ENCODE measurements at places on chromosomes 3 and 15. TPM values are rescaled to one million over a fixed set of nuclear protein-coding genes. Genes with fewer than 3 reads are reported as not detected.

DNA sequence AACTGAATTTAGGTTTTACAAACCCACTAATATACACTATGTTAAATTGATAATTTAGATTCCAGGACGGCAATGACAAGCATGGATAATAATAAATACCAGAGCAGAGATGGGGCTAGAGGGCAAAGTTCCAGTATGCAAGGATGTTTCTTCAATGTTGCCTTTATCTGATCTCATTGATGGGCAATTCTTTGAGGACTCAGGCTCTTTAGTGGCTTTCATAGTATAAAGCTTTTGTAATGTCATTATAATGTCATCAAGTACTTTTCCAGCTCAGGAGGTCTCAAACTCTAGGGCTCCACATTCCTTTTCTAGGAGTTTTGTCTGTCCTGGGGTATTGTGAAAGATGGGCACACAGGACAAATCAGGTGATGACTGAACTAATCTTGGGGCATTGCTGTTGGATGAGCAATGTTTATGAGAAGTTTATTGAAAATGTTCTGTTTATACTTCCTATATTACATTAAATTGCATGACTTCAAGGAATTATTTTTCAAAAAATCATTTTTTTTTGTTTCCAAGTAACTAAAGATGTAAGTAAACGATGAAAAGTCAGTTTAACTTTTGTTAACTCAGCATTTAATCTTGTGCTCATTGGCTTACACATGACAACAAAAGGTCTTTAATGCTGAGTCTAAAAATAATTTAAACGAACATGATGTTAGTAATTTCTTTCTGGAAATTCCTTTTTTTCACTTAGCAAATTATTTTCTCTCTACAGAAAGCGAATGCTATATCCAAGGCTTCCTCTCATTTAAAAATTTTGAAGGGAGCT lies 116.4 kb downstream of the OXSM start:
- no peak for DNase-seq
- no peaks in the 10 kb centered on the region for H3K36me3 ChIP-seq
- no peaks in the 10 kb centered on the region for H3K4me1 ChIP-seq
- H3K27me3 ChIP-seq: no peaks in the 10 kb centered on the region

DNA sequence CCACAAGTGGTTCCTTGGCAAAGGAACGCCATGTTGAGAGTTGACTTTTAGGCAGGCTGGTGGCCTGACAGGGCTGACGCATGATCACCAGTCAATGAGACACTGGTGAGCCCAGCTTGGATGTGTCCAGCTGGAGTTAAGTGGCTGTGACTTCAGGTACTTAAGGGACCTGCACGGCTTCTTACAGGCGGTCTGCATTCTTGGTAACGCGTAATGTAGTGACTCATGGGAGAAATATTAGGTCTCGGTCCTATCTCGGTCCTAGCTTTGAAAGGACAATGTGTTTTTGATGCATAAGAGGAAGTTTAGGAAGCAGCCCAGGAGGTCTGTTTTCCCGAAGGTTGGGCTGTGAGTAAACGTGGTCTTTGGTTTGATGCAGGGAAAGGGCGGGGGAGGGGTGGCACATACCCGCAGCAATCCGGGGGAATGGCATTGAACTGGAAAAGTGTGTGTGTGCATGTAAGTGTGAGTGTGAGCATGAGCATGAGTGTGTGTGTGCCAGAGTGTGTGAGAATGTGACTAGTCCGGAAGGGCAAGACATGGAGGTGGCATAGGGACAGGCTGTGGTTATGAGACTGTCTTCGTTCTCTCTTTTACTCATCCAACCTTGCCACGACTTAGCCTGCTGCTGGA lies 55.3 kb downstream of the FAM43A start:
- no peaks in the 10 kb centered on the region for H3K4me1 ChIP-seq
- no peaks in the 10 kb centered on the region for H3K36me3 ChIP-seq
- DNase-seq: no peak
- H3K27me3 ChIP-seq: no peaks in the 10 kb centered on the region
- no peak overlapping the region for H3K27ac ChIP-seq

- DNase-seq: no peak
- H3K4me3 ChIP-seq: no peak overlapping the region
- no peaks in the 10 kb centered on the region for H3K4me1 ChIP-seq
- H3K27me3 ChIP-seq: no peaks in the 10 kb centered on the region
These were observed 133.5 kb upstream of the ZPLD1 start for GRCh38 chr3:102301155-102301880.

DNA sequence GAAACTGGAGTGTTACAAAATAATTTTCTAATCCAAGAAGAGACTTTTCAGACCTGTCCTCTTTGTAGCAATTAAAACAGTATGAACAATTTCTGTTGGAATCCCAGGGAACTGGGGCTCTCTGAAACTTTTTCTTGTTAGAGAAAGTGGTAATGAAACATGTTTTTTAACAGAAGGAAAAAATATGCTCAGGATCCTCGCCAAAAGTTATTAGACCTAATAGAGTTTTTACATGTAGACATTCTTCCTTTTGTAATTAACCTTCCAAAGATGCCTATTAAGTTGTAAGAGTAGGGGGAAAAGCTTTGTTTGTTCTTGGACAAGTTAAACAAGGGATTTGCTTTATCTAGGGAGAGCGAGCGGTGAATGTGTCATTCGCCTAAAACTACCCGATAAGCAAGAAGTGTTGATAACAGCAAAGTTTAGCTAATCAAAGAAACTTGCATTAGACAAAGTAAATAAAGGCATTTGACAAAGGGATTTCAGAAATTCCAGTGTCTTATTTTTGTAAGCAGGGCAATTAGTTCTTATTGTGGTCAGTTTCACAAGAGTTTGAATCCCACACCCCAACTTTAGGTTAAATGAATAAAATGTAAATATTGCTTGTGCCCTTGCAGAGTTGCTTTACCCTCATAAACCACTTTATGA lies 2.3 kb downstream of the RARB start:
- H3K4me3 ChIP-seq: no peak overlapping the region
- no peak for DNase-seq
- H3K27me3 ChIP-seq: no peaks in the 10 kb centered on the region
- H3K4me1 ChIP-seq: no peaks in the 10 kb centered on the region
- no peak overlapping the region for H3K27ac ChIP-seq

DNA sequence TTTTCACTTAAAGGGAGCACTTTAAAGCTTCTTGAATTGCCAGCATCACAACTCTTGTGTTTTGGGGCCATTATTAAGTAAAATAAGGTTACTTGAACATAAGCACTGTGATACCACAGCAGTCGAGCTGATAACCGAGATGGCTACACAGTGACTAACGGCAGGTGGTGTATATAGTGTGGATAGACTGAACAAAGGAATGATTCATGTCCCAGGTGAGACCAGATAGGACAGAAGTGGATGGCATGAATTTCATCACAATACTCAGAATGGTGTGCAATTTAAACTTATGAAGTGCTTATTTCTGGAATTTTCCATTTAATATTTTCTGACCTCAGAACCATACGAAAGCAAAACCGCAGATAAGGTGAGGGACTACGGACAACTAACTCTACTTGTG lies 40.2 kb downstream of the PBRM1 start:
- DNase-seq: no peak
- H3K4me3 ChIP-seq: no peak overlapping the region
- no peaks in the 10 kb centered on the region for H3K27me3 ChIP-seq
- H3K36me3 ChIP-seq: no peaks in the 10 kb centered on the region

DNA sequence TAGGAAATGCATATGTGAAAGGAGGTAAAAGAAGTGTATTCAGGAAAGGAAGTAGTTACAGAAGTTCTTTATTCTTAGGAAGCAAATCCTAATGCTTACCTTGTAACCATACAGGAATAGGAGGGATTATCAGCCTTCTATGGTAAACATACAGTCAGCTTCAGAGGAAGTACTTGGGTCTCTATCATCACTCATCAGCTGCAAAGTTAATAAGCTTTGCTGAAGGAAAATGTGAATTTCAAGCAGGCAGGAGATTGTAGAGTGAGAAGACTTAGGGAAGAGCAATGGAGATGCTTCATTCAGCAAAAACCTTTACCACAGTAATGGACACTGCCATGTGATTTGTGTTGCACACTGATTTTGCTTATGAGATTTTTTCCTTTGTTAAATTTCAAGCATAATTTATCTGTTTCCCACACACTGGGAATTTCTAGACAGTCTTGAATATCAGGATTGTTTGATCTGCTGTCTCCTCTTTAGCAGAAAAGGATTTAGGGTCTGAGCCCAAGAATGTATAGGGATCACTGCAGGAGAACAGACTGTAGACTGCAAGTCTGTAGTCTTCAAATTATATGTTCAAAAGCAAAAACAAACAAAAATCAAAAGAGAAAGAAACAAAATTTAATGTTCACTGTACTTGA lies 150.8 kb downstream of the ZNF609 start:
- H3K4me1 ChIP-seq: no peaks in the 10 kb centered on the region
- no peak overlapping the region for H3K27ac ChIP-seq
- no peaks in the 10 kb centered on the region for H3K27me3 ChIP-seq
- H3K4me3 ChIP-seq: no peak overlapping the region

DNA sequence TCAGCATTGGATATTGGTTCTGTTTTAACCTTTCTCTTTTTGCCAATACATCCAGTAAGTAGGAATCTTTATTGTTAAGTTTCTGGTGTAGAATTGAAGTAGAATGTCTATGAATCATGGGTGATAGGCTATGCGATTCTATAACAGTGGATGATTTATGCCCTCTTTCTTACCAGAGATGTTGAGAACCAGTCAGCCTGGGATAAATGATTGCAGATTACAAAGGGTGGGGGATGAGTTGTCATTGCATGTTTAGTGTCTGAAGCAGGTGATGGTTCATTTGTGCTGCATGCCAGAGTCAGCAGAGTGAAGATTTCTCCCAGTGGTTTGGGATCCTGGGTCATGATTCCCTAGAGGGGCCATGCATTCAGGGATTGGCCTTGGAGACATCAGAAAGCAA lies 14.3 kb downstream of the RETNLB start:
- no peak overlapping the region for H3K4me3 ChIP-seq
- DNase-seq: no peak
- no peak overlapping the region for H3K27ac ChIP-seq
- H3K36me3 ChIP-seq: no peaks in the 10 kb centered on the region

DNA sequence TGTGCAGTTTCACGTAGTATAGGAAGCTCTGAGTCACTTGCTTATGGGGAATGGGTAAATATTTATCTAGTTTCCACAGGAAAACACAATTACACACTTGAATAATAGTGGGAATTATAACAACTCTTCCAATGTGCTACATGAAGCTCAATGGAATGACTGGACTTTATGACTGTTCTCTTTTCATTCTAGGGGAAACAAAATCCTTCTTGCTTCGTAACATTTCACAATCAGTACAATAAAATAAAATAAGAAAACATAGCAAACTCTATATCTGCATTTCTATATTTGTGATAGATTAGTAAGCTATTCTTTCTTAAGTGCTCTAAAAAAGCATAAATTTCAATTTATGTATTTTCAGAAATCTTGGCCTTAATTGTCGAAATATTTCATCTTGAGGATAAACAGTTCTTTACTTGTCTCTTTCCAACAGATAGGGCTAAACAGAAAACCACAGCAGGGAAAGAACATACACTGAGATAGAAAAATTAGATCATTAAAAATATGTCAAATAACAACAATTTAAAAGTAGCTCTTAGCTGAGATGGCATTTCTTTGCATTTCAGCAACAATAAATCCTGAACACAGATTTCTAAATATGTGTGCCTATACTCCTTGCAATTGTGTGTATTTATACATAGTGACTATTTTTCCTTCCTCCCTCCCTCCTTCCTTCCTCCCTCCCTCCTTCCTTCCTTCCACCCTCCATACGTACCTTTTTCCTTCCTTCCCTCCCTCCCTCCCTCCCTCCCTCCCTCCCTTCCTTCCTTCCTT lies 395.5 kb upstream of the KCNMB2 start:
- DNase-seq: no peak
- no peaks in the 10 kb centered on the region for H3K36me3 ChIP-seq
- no peak overlapping the region for H3K4me3 ChIP-seq
- no peaks in the 10 kb centered on the region for H3K4me1 ChIP-seq

DNA sequence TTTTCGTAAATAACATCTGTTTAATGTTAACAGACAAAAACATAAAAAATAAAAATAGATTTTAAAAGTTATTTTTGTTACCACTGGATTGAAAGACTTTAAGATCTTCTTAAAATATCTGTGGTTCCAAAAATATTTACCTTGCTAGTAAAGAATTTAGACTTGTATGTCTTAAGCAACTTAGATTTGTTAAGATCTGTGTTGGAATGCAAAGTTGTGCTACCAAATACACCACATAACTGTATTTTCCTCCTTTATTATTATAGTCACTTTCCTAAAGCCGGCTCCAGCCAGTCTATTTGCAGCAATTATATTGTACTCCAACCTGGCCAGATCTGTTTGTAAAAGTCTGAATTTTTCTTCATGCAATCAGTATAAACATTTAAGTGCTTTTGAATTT lies 63.7 kb downstream of the SPRED1 start:
- no peaks in the 10 kb centered on the region for H3K4me1 ChIP-seq
- no peak overlapping the region for H3K4me3 ChIP-seq
- no peaks in the 10 kb centered on the region for H3K36me3 ChIP-seq
- H3K27me3 ChIP-seq: no peaks in the 10 kb centered on the region
- DNase-seq: no peak
- no peak overlapping the region for H3K27ac ChIP-seq

- no peak for DNase-seq
- no peaks in the 10 kb centered on the region for H3K27me3 ChIP-seq
- no peak overlapping the region for H3K4me3 ChIP-seq
- H3K27ac ChIP-seq: no peak overlapping the region
- H3K36me3 ChIP-seq: no peaks in the 10 kb centered on the region
These were observed 18.0 kb upstream of the NEO1 start for GRCh38 chr15:73034221-73034620.

DNA sequence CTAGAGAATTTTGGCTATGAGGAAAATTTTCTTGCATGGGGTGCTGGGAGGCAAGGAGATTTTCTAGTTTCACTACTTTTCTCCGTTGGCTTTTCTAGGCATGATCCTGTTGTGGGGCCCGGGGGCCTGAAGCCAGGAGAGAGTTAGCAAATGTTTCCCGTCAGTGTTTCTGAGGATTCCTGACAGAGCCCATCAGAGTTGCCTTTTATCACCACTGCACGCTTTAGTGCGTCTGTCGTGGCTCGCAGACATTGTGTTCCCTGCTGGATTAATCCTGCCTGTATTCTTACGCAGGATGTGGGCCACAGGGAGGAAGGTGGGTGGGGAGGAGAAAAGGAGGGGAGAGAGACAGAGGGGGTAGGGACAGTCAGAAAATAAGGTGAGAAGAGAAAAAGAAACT lies 18.1 kb upstream of the BOC start:
- H3K4me3 ChIP-seq: no peak overlapping the region
- no peak for DNase-seq
- no peak overlapping the region for H3K27ac ChIP-seq
- H3K4me1 ChIP-seq: peaks cover 2% of the 10 kb centered on the region

GRCh38 chr15:81346611-81347010 lies 22.7 kb upstream of the STARD5 start:
- no peaks in the 10 kb centered on the region for H3K27me3 ChIP-seq
- no peak overlapping the region for H3K4me3 ChIP-seq
- H3K27ac ChIP-seq: no peak overlapping the region
- no peaks in the 10 kb centered on the region for H3K36me3 ChIP-seq
- H3K4me1 ChIP-seq: no peaks in the 10 kb centered on the region
- no peak for DNase-seq

GRCh38 chr3:101042996-101043686 lies 49.9 kb upstream of the ABI3BP start:
- no peak for DNase-seq
- no peaks in the 10 kb centered on the region for H3K36me3 ChIP-seq
- H3K4me3 ChIP-seq: no peak overlapping the region

Gene SLC15A2
- 0.25 TPM for polyA plus RNA-seq

Gene SPATA12
- not detected for polyA plus RNA-seq

Gene NOX5
- not detected for polyA plus RNA-seq

Gene RARRES1
- 17.8 TPM for polyA plus RNA-seq

Gene PATL2
- polyA plus RNA-seq: not detected

Gene P2RY12
- 5.1 TPM for polyA plus RNA-seq

Gene PROS1
- polyA plus RNA-seq: 40.5 TPM

Measured in aorta (tissue), 5 donors.